ENCODE measurements at places on chromosomes 3 and 15. TPM values are rescaled to one million over a fixed set of nuclear protein-coding genes. Genes with fewer than 3 reads are reported as not detected.

Gene BCL2A1
- 7.8 TPM for total RNA-seq

GRCh38 chr3:183826448-183827250 is 1.3 kb upstream of the MAP6D1 start:
- no peak for DNase-seq

GRCh38 chr3:37861620-37862041 is at the start of gene CTDSPL:
CTDSPL (plus strand) TSS chr3:37861880; CDS start chr3:37862200, 320 bp downstream.
- peak; percentile 85 for DNase-seq

GRCh38 chr3:183799461-183799860 is 25.9 kb downstream of the MAP6D1 start:
- no peak for DNase-seq

- DNase-seq, result no peak
Measured at GRCh38 chr3:107206141-107206540, 171.1 kb upstream of the CCDC54 start.

Gene PAQR9
- not detected for total RNA-seq

GRCh38 chr15:69583626-69584025 is 131.0 kb downstream of the RPLP1 start:
- peak; percentile 5 for DNase-seq

DNA sequence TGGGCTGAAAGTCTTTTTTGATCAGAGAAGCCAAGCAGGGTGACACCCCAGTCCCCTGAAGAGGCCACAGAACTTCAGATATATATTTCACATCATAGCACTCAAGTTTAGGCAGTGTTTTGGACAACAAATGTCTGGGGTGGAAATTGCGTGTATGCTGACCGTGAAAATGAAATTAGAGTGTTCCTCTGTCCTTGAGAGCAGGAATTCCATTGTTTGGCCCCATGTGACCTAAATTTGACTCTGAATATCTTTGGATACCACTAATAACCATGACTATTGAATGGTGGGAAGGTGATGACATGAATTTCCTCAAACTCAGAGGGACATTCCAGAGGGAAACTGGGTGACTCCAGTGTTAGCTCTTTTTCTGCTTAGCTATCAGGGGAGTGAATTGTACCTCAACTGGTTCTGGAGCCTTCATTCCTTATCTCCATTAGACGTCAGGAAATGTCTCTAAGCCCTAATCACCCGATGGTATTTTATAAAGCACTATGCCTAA is 263.5 kb upstream of the RASGRP1 start:
- no peak for DNase-seq

Gene NR2F2
- total RNA-seq, result 102 TPM

GRCh38 chr3:84738086-84738485 is 220.7 kb upstream of the CADM2 start:
- no peak for DNase-seq

Gene LINGO1
- 1.9 TPM for total RNA-seq

DNA sequence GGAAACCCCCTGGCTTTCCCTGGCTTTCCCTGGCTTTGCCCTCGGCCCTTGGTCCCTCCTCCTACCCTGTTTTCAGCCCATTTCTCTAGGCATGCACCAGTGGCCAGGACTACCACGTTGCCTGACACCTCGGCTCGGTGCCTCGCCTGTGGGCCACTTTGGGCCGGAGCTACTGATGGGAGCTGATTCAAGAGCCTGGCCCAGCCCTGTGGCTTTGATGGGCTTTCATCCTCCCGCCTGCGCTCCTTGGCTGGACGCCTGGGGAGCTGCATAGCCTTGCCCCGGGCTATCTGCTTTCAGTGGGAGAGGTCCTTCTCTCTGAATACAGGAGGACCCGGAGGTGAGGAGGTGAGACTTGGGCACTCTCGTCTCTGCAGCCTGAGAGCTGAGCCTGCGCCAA is 192.7 kb upstream of the HES1 start:
- no peak for DNase-seq

- no peak for DNase-seq
Measured at GRCh38 chr3:57743496-57743895, 12.6 kb upstream of the SLMAP start.

- no peak for DNase-seq
Measured at GRCh38 chr3:136187868-136188267, 8.3 kb downstream of the MSL2 start.

All from aorta (tissue), 5 donors.